ENCODE measurements at places on chromosomes 4 and X. TPM values are rescaled to one million over a fixed set of nuclear protein-coding genes. Genes with fewer than 3 reads are reported as not detected.

The DGAT2L6 gene
- not detected for total RNA-seq

The ART3 gene
- total RNA-seq = not detected

The ENOX2 gene
- 15.1 TPM for total RNA-seq

The JADE1 gene
- 9.8 TPM for total RNA-seq

The SLC10A4 gene
- not detected for total RNA-seq

The AFF2 gene
- 0.24 TPM for total RNA-seq

The PNMA6F gene
- total RNA-seq = not detected

The SERTM2 gene
- total RNA-seq = not detected

The MAGEB1 gene
- not detected for total RNA-seq

The BMX gene
- 1.0 TPM for total RNA-seq

The ODAPH gene
- total RNA-seq = 0.12 TPM

The SRPK3 gene
- total RNA-seq = 0.12 TPM

The RBM46 gene
- total RNA-seq = not detected

The PNMA6A gene
- total RNA-seq = 0.12 TPM

The NDNF gene
- total RNA-seq = 0.44 TPM

The SSX2B gene
- total RNA-seq = not detected

The CCDC158 gene
- total RNA-seq = not detected

The STAP1 gene
- 0.24 TPM for total RNA-seq

The DSPP gene
- total RNA-seq = not detected

The PGRMC1 gene
- total RNA-seq = 45.1 TPM

The CSAG3 gene
- total RNA-seq = not detected

The HTRA3 gene
- total RNA-seq = 1.0 TPM

The MAGEA2B gene
- total RNA-seq = not detected

The TMPRSS11A gene
- total RNA-seq = 62.3 TPM

The ADGRG2 gene
- total RNA-seq = 0.16 TPM

The VGLL1 gene
- 0.36 TPM for total RNA-seq

The ERCC6L gene
- total RNA-seq = 2.9 TPM

The CACNA1F gene
- 0.28 TPM for total RNA-seq

The FAM193A gene
- 12.0 TPM for total RNA-seq

The MAGEA8 gene
- total RNA-seq = not detected

The DMRTC1 gene
- not detected for total RNA-seq

The ZMYM3 gene
- total RNA-seq = 8.5 TPM

The CFAP47 gene
- not detected for total RNA-seq

The EXOC1L gene
- not detected for total RNA-seq

The UGT2B11 gene
- total RNA-seq = not detected
